Activated CD4-positive, alpha-beta T cell treated with anti-CD3 and anti-CD28 coated beads, Interleukin-2, amount 50 U/mL, for 16 hours (primary cell): ENCODE measurements at places on chromosomes 16 and 17.

GRCh38 chr17:30942308-30943079, 20.7 kb downstream of the ADAP2 start:
- no peak for DNase-seq

GRCh38 chr17:42895185-42895555, 5.4 kb upstream of the G6PC1 start:
- DNase-seq = no peak

- DNase-seq = no peak
Measured at GRCh38 chr17:45923511-45924268, 29.3 kb downstream of the MAPT start.

DNA sequence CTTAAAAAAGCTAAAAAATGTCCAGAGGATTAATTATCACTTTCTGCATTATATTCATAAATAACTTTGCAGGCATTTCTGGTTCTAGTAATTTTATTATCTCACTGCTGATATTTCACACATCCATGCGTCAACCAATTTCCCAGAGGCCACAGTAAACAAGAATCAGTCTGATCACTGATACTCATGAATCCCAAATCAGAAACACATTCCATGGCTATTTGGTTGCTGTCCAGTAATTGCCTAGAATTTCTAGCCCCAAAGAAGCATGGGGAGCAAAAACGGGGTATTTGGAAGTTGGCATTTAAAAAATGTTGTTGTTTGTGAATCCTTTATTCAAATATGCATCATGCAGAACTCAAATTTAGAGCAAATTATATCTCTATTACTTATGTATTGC, 244.8 kb downstream of the CDH8 start:
- no peak for DNase-seq

DNA sequence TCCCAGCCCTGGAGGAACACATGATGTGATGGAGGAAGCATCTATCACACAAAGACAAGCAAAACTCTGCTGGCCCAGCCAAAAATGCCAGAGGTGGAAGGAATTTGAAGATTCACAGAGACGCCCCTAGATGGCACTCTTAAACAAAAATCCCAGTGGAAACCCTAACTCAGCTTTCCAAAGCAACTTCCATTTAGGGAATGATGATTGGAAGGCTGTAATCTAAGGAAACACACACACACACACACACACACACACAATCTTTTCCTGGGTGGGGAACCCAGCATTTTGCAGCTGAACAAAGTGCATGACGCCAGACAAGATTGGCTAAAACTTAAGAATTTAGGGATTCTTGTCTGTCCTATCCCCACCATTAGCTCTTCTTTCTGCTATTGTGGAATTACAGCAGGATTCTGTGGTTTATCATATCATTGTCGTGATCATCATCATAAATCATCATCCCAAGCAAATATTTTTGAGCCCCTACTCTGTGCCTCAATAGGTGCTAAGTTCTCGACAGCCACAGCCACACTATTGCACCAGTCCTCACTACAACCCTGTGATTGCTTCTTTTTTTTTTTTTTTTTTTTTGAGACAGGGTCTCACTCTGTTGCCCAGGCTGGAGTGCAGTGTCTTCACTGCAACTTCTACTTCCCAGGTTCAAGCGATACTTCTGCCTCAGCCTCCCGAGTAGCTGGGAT, 1.6 kb upstream of the LDAF1 start:
- peak; percentile 28 for DNase-seq

DNA sequence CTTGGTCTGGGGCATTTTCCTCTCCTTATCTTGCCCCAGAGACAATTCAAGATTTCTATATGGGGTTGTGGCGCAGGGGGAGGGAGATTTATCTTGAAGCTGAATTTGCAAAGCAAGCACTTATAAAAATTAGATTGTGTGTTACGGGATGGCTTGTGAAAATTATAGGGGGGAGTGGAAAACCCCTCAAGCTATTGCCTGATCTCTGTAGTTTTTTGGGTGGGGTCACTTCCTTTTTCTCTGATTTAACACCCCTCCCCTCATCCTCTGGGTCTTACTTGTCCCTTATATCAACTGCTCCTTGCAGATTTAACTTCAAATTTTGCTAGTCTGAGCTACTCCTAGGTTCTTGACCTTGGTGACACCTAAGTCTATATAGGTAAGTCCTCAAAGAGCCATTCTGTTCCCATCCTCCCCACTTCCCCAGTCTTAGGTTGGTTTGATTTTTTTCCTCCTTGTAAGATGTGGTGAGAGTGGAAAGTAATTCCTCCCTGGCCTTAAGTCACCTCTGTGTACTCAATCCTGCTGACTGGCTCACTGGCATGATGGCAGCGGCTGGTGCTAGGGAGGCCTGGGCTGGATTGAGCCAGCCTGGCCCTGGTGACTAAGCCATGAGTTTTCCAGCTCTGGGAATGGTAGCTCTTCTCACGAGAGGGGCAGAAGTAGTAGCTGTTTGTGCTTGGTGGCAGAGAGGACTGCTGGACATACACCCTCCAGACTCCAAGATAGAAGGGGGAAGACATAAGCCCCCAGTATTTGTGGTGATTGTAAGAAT, 2.3 kb downstream of the ARL4D start:
- DNase-seq = no peak

DNA sequence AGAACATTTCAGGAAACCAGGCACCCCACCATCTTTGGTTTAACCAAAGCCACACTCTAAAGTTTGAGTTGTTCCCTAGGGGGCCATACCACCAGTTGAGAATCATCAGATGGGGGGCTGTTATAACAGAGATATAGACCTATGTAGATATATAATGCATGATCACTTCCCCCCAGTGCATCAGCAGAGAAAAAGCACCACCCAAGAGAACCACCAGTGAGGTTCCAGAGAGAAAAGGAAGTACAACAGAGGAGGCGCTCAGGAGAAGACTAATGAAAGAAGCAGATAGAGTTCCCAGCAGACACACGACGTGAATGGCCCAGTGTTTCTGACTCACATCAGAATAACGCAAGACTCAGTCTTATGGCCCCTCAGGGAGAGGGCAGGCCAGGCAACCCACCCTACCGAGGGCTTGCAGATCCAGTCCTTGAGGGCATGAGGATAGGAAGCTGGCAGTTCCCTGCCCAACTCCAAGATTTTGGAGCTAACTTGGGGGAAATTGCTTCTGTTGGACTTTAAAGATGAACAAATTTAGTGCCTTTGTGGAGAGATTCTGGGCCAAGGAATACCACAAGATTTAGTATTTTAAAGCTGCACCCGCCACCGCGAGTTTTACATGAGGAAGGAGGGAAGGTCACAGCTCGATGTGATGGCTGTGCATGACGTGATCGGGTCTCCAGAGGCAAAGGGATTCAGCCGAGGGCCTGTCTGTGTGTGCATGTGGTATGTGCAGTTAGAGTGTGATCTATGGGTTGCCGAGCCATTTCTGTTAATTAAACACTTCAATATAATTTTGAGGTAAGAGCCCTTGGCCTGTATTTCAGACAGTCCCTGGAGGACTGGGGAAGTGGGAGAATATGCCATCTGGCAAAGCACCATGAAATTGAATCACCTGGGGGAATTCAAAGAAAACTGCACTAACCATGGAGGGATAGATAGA, 53.1 kb downstream of the AIPL1 start:
- no peak for DNase-seq
